ENCODE measurements at places on chromosomes 6 and 20.
A peak's percentile ranks its signal among the peaks of the same experiment; 100 is the strongest.

DNA sequence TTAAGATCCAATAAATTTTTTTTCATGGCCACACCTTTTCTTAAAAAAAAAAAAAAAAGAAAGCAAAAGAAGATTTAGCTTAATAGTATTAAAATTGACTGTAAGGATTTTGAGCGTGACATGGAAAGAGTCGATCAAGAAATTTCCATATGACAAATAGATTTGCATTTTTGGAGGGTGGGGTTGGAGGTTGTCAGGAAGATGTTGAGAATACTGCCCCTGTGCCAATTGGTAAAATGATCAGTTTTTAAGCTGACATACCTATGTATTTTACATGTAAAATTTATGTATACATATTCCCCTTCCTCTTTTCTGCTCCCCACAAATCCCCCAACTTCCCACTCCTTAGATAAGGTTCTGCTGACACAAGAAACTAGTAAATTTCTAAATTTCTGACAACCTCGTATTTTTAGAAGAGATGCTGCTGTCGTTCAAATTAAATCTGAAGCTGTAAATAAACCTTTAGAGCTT, 520.9 kb downstream of the CD83 start:
- DNase-seq: no peak

DNA sequence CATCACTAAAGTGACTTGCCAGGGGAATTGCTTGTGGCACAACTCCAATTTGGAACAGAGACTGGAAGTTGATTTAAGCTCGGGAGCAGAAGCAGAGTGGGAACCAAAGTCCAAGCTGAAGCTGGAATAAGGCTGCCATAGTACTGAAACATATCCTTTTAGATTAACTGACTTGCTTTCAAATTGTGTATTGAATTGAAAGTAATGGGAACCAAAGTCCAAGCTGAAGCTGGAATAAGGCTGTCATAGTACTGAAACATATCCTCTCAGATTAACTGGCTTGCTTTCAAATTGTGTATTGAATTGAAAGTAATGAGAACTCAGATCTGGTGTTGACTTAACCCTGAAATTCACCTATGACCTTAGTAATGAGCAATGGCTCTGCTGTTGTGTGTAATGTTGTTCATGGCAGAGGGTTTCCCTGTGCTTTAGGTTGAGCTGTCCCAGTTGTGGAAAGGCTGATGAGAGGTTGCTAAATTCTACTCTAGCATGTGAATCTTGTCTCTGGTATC, 40.2 kb downstream of the CENPW start:
- DNase-seq: no peak

DNA sequence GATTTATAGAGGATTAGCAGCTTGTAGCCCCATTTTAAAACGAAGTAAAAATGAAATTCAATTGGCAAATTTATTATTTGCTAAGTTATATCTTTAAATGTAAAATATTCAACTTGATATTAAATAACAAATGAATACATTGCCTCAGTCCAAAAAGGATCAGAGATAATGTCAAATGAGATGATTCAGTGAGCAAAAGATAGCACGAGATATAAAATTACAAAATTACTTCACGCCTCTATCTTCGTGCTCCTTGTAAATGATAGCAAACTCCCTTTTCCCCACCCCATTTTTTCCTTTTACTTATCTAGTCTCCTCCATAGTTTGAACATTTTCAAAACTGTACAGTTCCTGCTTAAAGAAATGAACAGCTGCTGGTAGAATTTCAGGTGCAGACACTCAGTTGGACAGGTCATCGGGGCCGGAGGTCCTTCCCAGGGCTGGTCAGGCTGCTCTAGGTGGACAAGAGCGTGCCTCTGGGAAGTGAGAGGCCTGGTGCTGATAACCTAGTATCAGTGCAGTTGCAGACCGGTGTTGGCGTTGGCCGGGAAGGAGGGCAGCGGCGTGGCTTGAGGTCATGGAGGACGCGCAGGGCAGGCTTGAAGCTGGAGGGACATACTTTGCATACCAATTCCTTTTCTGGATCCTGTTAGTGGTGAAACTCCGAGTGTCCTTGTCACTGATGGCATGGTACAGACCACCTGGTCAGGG, 83.9 kb downstream of the CDC5L start:
- no peak for DNase-seq

GRCh38 chr20:56952258-56953047, 314.0 kb downstream of the BMP7 start:
- DNase-seq: no peak

GRCh38 chr6:33963136-33963750, 159.4 kb upstream of the MLN start:
- DNase-seq: peak; percentile 2

DNA sequence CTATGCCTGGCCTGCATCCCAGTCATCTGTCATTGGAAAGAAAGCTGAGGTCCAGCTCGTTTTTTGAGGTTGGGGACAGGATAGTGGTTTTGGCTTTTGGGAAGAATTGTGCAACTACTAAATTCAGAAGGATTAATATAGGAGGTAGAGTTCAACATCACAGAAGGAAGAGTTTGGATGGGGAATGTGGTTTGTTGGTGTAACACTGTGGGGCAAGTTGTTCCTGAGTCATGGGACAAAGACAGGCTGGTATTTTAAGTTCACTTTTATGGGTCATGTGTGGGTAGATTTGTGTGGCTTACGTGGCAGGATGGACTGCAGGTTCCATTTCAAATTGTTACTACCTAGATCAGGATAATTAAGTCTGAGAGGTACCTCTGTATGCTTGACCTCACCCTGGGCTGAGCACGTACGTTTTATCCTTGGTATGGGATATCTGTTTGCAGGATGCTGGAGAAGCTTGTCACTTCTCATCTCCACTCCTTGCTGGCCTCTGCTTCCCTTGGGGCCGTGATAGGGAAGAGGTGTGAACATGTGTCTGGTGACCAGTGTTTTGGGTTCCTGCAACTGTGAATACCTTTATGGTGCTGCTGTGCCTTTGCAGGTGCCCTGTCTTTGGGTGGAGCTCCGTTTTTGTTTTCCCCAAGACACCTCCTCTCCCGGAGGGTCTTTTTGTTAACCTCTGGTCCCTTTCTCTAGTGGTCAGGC, 177.6 kb downstream of the JARID2 start:
- no peak for DNase-seq

GRCh38 chr20:3658716-3659491, 4.3 kb downstream of the GFRA4 start:
- DNase-seq: no peak

- DNase-seq: peak; percentile 4
Measured at GRCh38 chr6:20582586-20583443, 48.6 kb downstream of the CDKAL1 start.

All from T-helper 1 cell (primary cell).